ENCODE measurements at places on chromosomes 6 and 20.

GRCh38 chr6:3329393-3330051 lies 70.8 kb downstream of the PSMG4 start:
- no peak for DNase-seq

GRCh38 chr6:136307351-136307750 lies 17.7 kb upstream of the BCLAF1 start:
- DNase-seq = peak; percentile 35

- DNase-seq = no peak
Measured at GRCh38 chr6:3108746-3109414, 9.6 kb upstream of the BPHL start.

DNA sequence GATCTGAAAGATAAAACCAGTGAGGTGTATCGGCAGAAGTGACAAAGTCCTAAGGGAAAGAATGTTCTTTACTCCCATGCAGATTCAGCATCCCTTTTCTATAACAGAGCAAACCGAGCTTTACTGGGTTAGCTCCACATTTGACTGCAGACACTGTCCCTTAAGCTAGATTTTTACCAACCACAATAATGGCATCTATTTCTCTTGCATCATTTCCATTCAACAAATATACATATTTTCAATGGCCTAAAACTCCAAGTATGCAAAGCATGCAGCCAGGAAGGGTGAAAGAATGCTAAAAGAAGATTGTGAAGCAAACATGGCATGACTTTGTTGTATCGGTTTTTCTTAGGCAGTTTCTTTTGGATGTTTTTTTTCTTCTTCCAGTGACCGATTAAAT lies 255.4 kb downstream of the OGFRL1 start:
- DNase-seq = no peak

GRCh38 chr6:44373051-44373450 lies 14.5 kb upstream of the CDC5L start:
- DNase-seq = no peak

DNA sequence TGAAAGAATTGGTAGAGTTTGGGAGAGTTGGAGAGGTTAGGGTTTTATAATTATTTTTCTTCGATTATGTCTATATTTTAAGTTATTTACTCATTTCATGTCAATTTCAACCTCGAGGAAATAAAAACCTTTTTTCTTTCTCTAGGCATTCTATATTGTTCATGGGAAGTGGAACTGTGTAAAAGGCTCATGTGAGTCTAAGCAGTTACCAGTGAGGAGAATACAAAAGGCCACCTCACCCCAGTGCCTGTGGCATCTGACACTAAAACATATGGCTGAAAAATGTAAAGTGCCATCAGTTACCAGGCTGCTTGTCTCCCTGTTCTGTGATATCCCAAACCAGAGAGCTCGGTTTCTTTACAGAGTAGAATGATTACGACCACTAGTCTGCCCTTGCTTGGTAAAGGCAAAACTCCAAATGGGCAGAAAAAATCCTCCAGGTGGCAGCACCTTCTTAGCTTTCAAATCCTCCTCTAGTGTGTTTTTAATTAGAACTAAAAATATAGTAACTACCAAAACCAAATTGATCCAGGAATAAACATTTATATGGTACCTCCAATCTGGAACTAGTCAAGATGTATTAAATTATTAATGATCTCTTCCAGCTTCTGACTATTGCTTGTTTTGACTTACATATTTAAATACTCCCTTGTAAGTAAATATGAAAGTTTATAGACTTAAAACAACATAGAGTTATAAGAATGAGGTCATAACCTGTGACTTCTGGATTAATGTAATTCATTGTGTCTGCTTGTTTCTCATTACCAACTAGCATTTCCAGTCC lies 122.6 kb upstream of the MCHR2 start:
- peak; percentile 75 for DNase-seq

DNA sequence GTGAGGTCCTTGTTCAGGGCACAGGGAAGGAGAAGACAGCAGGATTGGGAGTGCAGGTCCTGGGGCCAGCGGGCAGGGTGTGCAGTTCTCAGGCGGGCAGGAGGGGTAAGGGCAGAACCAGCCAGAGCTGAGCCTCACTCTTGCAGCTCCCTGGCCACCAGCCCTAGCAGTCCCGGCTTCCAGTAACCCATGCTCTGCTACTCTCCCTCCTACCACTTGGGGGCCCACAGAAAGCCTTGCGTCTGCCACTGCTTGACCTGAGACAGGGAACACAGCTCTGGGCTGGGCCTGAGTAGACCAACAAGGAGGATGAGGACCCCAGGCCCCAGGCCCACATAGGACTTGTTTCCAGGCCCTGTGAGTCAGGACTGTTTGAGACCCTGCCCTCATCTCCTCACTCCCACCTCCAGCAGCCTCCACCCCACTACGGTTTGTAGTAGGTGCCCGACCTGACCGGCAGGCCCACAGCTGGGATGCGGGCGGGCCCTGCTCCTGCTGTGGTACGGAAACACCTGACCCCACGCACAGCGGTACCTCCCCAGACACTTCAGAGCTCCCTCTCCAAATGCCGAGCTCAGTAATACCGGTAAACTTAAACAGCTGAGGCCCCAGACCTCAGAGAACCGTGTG lies 39.2 kb downstream of the KCNK5 start:
- no peak for DNase-seq

GRCh38 chr6:110566346-110567125 lies 90.1 kb upstream of the SLC22A16 start:
- DNase-seq = no peak

GRCh38 chr6:36912586-36912985 lies 26.8 kb downstream of the C6orf89 start:
- no peak for DNase-seq

Data from NCI-H1694 (cell line).